ENCODE measurements at places on chromosomes 5 and 9. TPM values are rescaled to one million over a fixed set of nuclear protein-coding genes. Genes with fewer than 3 reads are reported as not detected.

GRCh38 chr5:117731446-117731845 is 1156.8 kb upstream of the SEMA6A start:
- no peak for DNase-seq

DNA sequence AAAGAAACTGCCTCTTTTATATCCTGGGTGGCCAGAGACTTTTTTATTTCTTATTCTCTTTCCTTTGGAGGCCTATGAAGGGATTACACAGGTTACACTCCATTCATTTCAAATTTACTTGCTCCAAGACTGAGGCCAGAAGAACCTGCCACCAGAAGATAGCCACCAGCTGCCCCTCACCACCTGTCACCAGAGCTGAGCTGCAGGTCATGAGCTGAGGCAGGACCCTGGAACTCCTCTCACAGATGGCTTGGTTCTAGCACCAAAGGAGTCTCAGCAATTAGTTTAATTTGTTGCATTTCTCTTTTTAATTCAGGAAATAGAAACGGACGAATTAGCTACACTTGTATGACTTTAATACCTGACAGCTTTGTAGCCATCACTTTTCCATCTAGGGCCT is 313.9 kb downstream of the SPOCK1 start:
- DNase-seq, result no peak

TOR2A gene
- total RNA-seq, result 3.3 TPM

GNG10 gene
- 25.3 TPM for total RNA-seq

- DNase-seq, result no peak
Observed at GRCh38 chr5:111518777-111519176, 6.4 kb upstream of the STARD4 start.
